NCI-H2107 (cell line): ENCODE measurements at places on chromosomes 5 and 9.

DNA sequence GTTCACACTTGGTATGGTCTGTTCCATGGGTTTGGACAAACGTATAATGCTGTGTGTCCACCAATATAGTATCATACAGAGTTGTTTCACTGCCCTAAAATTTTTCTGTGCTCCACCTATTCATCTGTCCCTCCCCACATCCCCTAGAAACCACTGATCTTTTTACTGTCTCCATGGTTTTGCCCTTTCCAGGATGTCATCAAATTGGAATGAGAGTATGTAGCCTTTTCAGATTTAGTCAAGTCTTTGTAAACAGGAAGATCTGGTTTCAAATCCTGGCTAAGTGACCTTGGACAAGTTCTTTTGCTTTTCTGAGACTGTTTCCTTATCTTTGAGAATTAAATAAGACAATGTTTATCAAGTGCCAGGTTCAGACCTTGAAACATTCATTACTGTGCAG, 13.2 kb upstream of the LVRN start:
- no peak for DNase-seq

- DNase-seq = no peak
Measured at GRCh38 chr9:72431036-72431435, 66.0 kb upstream of the ZFAND5 start.

- DNase-seq = no peak
Measured at GRCh38 chr9:122546196-122546595, 6.7 kb upstream of the OR1N2 start.

DNA sequence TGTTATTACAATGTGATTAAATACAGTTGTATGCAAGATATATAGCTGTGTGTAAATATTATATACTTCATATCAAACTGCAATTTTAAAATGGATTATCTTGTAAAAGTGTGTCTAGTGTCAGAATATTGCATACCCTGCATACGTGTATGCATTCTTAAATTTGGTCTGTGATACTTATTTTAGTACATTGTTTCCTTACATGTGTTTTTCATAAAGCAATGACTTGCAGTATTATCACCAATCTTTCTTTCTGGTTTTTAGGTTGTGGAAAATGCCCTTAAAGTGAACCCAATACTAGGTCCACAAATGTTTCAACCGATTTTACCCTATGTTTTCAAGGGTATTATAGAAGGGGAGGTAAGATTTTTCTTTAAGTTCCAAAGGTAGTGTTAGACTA, 28.5 kb upstream of the LRRC70 start:
- no peak for DNase-seq
